ENCODE measurements at places on chromosomes 3 and 15.

DNA sequence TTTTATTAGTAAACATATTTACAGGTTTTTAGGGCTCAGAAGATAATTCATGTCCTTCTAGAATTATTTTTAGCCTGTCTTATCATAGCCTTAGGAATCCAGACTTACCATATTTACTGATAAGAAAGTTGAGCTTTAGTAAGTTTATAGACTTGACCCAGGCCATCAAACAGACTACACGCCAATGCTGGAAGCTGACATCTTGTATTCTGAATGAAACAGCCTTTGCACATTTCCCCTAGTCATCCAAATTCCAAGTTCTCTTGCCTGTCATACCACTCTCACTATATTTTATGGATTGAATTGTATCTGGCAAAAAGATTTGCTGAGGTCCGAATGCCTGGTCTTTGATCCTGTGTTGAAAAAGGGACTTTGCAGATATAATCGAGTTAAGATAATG is 58.6 kb downstream of the DRD3 start:
- DNase-seq, result no peak

DNA sequence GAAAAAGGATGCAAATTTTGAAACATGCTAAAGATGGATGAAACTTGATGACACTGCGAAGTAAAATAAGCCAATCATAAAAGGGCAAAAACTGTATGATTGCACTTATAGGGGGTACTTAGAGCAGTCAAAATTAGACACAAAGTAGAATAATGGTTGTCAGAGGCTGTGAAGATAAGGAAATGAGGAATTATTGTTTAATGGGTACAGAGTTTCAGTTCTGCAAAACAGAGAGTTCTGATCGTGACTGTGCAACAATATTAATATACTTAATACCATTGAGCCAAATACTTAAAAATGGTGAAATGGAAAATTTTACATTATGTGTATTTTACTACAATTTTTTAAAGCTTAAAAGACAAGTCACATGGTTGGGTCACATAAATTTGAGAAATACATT is 35.1 kb downstream of the UBE3A start:
- DNase-seq, result no peak

DNA sequence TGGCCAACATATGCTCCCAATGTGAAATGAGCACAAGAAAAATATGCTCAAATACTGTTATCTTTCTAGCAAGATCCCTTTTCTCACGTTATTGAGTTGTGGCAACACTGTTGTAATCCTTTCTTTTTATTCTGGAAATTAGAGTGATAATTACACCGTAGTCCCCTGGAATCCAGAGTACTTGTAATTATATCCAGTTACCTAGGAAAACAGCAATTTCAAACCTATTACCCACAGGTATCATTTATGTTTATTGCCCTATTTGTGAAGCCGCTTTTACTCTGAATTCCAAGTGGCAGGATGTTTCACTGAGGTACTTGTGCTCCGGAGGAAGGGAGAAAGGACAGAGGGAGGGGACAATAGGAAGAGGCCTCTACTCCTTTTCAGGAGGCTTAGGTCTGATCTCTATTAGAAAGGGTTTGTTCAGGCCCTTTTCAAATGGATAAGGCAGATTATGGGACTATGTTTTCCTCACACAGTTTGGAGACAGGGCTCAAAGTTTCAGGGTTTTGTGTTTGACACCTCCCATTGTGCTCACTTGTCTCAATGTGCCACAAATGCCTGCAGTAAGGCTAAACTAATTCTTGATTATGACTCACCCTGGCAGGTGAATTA is 646.6 kb downstream of the TUSC7 start:
- DNase-seq, result no peak

GRCh38 chr3:186890911-186891310 is 39.4 kb upstream of the ST6GAL1 start:
- no peak for DNase-seq

GRCh38 chr3:53606793-53607192 is 112.4 kb downstream of the CACNA1D start:
- DNase-seq, result no peak

DNA sequence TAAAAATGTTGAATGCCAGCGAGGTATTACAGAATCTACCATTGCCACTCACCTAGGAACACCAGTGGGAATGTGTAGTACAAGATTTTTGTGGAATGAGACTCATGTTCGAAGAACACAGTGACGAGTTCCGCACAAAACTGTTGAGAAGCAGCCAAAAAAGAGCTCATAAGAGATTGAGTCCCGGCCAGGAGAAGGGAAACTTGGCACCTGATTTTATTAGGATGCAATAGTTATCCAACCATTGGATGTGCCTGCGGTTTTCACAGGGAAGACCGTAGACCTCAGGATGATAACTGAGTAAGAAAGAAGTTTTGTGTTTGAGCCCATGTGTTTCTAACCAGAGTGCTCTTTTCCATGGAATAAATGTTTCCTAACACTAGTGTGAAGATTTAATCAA is 88.9 kb downstream of the PTPRG start:
- DNase-seq, result no peak

- no peak for DNase-seq
These were observed 5.9 kb upstream of the EBLN2 start for GRCh38 chr3:73055583-73055982.

DNA sequence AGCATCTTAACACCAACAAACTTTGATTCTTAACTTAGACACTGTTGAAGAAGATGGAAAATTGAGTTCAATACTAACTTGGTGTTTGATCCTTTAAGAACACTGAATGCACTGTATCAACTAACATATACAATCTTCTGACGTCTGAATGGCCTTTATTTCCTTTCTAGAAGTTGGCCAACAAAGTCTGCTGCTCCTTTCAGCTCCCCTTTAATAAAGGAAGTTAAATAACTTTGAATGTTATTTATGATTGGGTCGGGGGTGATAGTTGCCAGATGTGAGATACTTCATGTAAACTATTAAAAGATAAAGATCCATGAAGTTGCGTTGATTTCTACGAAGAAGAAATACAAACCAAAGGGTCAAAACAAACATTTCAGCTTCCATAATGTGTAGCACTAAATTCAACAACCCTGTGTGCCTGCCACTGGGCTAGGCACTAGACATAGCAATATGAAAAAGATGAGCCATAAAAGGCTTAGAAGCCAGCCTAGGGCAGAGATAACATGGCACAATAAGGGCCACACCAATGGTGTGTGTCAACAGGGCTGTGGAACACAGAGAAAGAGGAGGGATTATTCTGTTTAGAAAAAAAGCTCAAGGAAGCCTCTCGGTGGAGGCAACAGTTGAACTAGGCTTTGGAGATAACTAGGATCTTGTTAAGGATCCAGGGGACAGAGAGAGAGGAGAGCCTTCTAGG is 337.8 kb downstream of the MECOM start:
- DNase-seq, result no peak

DNA sequence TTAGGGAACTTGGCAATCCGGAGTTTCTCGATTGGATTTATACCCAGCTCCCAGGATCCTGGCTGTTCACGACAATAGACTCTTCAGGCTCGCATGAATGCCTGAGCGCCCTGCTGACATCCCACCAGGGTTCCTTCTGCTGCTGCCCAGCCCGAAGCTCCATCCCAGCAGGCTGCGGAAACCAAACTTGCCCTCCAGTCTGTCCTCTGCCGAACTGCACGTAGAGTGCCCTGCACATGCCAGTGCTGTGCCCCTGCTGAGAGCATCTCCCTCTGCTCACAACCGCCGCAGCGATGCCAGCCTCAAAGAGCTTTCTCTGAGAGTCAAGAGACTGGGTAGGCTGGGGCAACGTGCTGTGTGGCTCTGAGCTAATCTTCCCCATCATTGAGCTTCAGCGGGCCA is 6.9 kb downstream of the ADAMTS7 start:
- peak; percentile 48 for DNase-seq

GRCh38 chr3:192862408-192863090 is 55.1 kb downstream of the MB21D2 start:
- no peak for DNase-seq

- no peak for DNase-seq
These were observed 118.3 kb upstream of the FOXB1 start for GRCh38 chr15:59885832-59886231.

- no peak for DNase-seq
These were observed 126.3 kb upstream of the ABI3BP start for GRCh38 chr3:101119535-101119934.

DNA sequence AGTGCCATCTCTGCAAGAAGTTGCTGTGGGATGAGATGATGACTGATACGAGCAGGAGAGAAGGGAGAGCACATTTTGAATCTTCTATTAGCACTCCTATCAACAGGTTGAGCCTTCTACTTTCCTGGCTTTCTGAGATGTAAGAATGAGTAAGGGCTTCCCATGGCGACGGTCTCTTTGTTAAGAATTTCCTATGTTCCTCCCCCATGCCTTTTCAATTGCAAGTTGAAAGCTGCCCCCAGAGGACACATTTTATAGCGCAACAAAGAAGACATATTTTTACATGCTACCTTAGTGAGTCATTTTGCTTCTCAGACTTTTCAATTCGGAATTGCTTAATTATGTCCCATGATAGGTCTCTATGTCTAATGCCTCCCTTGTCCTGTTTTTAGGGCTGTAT is 71.3 kb upstream of the LRTM1 start:
- peak; percentile 20 for DNase-seq

DNA sequence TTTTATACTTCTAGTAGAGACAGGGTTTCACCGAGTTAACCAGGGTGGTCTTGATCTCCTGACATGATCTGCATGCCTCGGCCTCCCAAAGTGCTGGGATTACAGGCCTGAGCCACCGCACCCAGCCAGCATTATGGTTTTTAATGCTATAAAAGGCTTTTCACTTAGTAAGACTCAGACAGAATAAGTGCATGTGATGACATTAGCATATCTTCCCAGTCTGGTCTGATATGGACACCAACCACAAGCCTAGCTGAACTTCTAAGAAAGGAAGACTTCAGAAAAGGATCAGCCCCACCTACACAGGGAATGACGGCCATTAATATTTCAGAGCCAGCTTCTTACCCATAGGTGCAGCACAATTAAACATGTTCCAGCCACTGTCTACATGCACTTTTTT is 27.0 kb downstream of the GRK7 start:
- DNase-seq, result no peak

DNA sequence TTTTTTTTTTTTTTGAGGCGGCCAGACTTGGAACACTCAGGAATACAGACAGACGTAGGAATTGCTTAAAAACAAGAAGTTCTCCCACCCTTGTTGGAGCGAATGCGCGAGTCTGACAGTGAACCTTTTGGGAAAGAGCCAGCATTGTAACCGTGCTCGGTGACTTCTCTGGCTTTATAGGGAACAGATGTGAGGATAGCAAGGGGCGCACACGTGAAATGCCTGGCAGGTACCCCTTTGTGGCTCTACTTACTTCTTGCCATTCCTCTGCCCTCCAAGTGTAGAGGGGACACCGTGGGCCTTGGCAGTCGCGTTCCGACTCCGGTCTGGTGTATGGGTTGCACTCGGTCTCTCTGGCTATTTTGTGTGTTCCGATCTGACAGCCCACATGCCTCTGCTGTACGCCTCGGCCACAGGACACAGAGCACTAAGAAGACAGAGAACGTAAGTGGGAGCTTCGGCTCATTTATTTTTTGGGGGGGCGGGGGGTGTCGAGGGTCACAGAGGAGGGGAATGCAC is 126.4 kb downstream of the ADAMTS9 start:
- DNase-seq, result no peak

DNA sequence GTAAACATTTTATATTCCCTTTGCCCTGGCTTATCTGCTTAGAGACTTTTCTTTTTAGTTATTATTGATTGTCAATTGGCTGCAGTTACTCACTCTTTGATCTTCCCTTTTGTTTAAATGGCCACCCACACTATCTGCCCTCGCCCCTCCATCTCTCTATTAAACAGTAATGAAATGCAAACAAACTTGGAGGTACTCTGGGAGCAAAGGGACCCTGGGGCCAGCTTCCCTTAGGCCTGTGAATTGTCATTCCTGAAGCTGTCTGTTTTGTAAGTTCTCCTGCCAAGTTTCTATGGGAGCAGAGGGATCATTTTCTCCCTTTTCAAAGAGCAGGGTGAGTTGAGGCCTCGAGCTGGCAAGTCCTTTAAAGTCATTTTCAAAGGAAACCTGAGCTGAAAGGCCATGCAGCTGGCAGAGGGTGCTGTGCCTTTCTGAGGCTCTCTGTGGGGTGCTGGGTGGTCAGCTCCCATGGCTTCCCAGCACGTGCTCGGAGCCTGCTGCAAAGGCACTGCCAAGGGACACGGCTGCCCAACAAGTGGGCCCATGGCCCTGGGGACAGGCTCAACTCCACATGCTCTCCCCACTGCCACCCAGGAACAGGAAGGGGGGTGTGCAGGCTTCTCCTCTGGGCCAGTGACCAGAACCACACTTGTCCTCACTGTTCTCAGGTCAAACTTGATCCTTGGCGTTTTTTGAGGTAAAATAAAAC is 17.4 kb upstream of the RTP2 start:
- DNase-seq, result no peak

DNA sequence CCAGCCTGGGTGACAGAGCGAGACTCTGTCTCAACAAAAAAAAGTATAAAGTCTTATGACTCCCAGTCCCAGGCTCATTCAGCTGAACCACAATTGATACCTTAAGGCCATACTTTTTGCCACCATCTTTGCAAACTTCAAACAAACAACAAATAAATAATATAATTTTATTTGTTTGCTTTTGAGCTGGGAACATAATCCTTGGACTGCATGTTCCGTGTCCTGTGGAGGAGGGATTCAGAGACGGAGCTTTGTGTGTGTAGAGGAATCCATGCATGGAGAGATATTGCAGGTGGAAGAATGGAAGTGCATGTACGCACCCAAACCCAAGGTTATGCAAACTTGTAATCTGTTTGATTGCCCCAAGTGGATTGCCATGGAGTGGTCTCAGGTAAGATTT is 238.6 kb downstream of the ADAMTSL3 start:
- DNase-seq, result no peak

DNA sequence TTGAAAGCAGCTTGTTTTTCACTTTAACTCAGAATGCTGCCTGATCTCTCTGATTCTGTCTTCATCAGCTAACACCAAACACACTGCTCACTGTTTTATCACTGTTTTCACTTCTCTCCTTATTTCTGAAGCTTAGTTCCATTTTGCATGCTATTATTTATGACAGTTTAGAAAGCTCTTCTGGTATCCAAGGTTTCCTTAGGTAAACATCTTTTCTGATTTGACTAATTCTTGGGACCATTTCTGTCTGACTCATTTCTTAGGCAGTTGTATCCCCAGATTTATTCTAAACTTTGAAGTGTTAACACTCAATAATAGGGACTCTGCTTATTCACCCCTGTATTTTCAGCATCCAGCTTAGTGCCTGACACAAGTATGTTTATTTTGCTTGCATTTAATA is 167.7 kb downstream of the BCHE start:
- no peak for DNase-seq

GRCh38 chr3:187069857-187070516 is 69.3 kb downstream of the RPL39L start:
- DNase-seq, result no peak

DNA sequence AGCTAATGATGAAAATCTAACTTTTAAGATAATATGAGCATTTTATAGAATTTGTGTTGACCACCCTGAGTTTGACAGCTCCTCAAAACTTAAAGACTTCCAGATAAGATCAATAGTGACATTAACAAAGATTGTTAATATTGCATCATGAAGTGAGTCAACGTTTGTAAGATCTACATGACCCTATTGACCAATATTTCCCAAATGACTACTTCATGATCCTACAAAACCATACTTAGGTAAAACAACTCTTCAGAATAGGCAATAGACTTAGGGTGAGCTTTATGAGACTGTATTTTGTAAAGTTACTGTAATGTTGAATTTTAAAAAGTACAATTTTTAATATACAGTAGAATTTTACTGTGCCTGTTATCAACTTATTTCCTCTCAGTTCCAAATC is 422.7 kb upstream of the ALCAM start:
- DNase-seq, result no peak

All from brain pericyte (primary cell).